ENCODE measurements at places on chromosomes 4 and X.

DNA sequence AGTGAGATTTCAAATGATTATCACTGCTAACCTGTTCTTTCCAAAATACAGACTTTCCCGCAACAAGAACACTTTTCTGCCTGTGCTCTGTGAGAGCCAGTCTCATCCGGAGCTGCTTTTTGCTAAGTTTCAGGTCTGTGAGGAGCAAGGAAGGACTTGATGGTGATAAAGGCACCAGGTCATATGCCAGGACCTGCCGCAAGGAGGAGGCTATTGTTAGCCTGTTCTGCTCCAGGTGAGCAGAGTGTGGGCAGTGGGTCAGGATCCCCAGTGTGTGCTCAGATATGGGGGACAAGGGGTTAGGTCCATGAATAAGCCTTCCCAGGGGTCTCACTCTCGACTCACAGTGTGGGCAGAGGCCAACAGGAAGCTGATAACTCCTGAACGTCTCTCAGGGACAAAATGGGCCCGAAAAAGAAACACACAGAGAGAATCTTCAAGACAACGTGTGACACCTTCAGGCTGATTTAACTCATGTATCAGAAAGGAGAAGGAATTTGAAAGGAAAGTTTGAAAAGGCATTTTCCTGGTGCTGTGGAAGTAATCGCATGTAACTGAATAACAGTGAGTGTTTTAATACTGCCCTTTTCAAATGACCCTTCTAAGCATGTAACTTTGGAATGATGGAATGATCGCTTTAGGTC is 57.7 kb upstream of the PDLIM3 start:
- no peak overlapping the region for H3K4me3 ChIP-seq
- H3K27me3 ChIP-seq = no peaks in the 10 kb centered on the region
- H3K36me3 ChIP-seq = no peaks in the 10 kb centered on the region
- H3K27ac ChIP-seq = peak overlapping the region; percentile 62
- peaks cover 17% of the 10 kb centered on the region for H3K4me1 ChIP-seq

GRCh38 chrX:155857561-155857960 is 23.6 kb upstream of the VAMP7 start:
- no peaks in the 10 kb centered on the region for H3K27me3 ChIP-seq

- no peaks in the 10 kb centered on the region for H3K4me1 ChIP-seq
- no peaks in the 10 kb centered on the region for H3K36me3 ChIP-seq
- no peaks in the 10 kb centered on the region for H3K27me3 ChIP-seq
- no peak overlapping the region for H3K4me3 ChIP-seq
These were observed 8.8 kb downstream of the DDX53 start for GRCh38 chrX:23008431-23009099.

DNA sequence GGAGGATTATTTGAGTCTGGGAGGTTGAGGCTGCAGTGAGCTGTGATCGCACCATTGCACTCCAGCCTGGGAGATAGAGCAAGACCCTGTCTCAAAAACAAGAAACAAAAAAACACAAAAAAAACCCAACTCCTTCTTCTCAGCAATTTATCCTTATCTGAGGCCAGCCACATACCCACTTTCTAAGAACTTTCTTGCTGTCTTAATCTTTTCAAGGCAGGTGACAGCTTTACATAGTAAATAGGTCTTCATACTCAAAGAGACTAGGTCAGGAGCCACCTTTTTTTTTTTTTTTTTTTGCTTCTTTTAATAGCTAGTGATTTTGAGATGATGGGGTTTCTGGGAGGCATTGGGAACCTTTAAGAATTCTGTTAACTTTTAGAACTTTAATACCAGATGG is 26.1 kb upstream of the ZCCHC13 start:
- H3K36me3 ChIP-seq = peaks cover 53% of the 10 kb centered on the region
- no peak overlapping the region for H3K27ac ChIP-seq
- no peak for DNase-seq
- no peak overlapping the region for H3K4me3 ChIP-seq
- no peaks in the 10 kb centered on the region for H3K4me1 ChIP-seq

- H3K4me3 ChIP-seq = no peak overlapping the region
- DNase-seq = no peak
- H3K27ac ChIP-seq = no peak overlapping the region
- no peaks in the 10 kb centered on the region for H3K4me1 ChIP-seq
These were observed 126.8 kb downstream of the NAA11 start for GRCh38 chr4:79198951-79199587.

- H3K27me3 ChIP-seq = no peaks in the 10 kb centered on the region
- H3K36me3 ChIP-seq = no peaks in the 10 kb centered on the region
- no peak for DNase-seq
These were observed 21.0 kb upstream of the ANXA5 start for GRCh38 chr4:121717680-121718237.

- H3K4me3 ChIP-seq = peak within 1 kb of the TSS; percentile 57
- H3K27ac ChIP-seq = no peak within 1 kb of the TSS
- H3K27me3 ChIP-seq = no peaks in the 10 kb centered on the region
These were observed at the start of gene SHROOM2 for GRCh38 chrX:9785944-9786797. Gene SHROOM2, plus strand, starts transcription at chrX:9786429. Its CDS starts 117 bp downstream, at chrX:9786546.

DNA sequence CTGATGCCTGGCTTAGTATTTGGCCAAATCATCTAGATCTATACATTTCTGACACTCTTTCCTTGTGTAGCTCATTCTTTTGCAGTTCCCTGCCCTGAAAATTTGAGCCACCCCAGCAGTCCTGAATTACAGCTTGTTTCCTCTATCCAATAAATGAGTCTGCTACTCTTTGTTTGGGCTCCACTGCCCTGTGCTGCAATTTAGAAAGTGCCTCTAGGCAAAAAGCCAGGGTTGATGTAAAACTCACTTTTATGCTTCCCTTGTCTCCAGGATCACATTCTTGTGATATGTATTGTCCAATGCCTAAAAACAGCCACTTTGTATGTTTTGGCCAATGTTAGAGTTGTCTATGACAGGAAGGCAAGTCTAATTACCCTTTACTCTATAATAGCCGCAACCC is 101.7 kb upstream of the MAP3K15 start:
- H3K4me1 ChIP-seq = no peaks in the 10 kb centered on the region
- no peak overlapping the region for H3K4me3 ChIP-seq
- no peaks in the 10 kb centered on the region for H3K36me3 ChIP-seq
- DNase-seq = no peak
- no peaks in the 10 kb centered on the region for H3K27me3 ChIP-seq
- H3K27ac ChIP-seq = no peak overlapping the region

GRCh38 chrX:70422851-70423341 is at the start of gene GDPD2:
Gene GDPD2, plus strand, starts transcription at chrX:70423314. Its CDS starts 1,671 bp downstream, at chrX:70424985.
- no peak for DNase-seq
- no peaks in the 10 kb centered on the region for H3K27me3 ChIP-seq
- no peak within 1 kb of the TSS for H3K4me3 ChIP-seq
- no peaks in the 10 kb centered on the region for H3K36me3 ChIP-seq
- H3K27ac ChIP-seq = no peak within 1 kb of the TSS

- no peaks in the 10 kb centered on the region for H3K36me3 ChIP-seq
- DNase-seq = no peak
- no peak overlapping the region for H3K4me3 ChIP-seq
- H3K27me3 ChIP-seq = no peaks in the 10 kb centered on the region
- no peak overlapping the region for H3K27ac ChIP-seq
- H3K4me1 ChIP-seq = no peaks in the 10 kb centered on the region
These were observed 54.1 kb downstream of the XAGE2 start for GRCh38 chrX:52422884-52423283.

DNA sequence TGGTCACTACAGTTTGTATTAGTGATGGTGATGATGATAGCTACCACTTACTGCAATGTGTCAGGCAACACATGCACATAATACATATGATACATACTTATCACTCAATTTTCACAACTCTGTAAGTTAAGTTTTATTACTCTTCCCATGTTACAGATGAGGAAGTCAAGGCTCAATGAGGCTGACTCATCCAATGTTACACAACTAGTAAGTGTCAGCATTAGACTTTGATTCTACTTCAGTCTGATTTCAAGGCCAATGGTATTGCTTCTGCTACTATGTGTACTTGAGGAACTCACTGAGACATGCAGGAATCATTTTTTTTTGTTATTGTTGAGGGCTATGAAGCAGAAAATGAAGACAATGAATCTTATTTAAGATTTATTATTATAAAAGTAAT is 96.4 kb upstream of the TRPC5OS start:
- no peak overlapping the region for H3K27ac ChIP-seq
- no peaks in the 10 kb centered on the region for H3K36me3 ChIP-seq
- H3K4me3 ChIP-seq = no peak overlapping the region
- no peak for DNase-seq
- H3K27me3 ChIP-seq = no peaks in the 10 kb centered on the region
- H3K4me1 ChIP-seq = no peaks in the 10 kb centered on the region

DNA sequence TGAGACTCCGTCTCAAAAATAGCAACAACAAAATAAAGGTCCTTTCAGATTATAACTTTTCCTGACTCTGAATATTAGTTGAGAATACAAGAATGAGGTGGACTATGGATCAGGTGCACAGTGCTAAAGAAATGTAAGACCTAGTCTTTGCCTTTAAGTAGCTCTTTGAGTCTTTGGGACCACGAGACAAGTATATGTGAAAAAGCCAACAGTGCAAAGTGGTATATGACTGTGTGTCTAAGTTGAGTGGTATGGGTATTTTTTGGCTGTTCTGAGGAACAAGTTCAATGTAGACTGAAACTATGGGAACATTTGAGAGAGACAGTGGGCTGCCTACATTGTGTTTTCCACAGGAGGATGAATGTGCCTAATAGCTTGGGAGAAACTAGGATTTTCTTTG is 2.8 kb downstream of the GAB1 start:
- no peaks in the 10 kb centered on the region for H3K36me3 ChIP-seq
- H3K27ac ChIP-seq = peak overlapping the region; percentile 98
- H3K27me3 ChIP-seq = no peaks in the 10 kb centered on the region

- no peaks in the 10 kb centered on the region for H3K27me3 ChIP-seq
- H3K36me3 ChIP-seq = no peaks in the 10 kb centered on the region
- no peaks in the 10 kb centered on the region for H3K4me1 ChIP-seq
- peak overlapping the region; percentile 91 for H3K27ac ChIP-seq
These were observed 723 bp downstream of the WDFY3 start for GRCh38 chr4:84965553-84966381.

GRCh38 chr4:177517862-177518261 is 75.6 kb upstream of the AGA start:
- H3K27ac ChIP-seq = no peak overlapping the region
- no peaks in the 10 kb centered on the region for H3K4me1 ChIP-seq
- H3K36me3 ChIP-seq = no peaks in the 10 kb centered on the region
- DNase-seq = no peak

- H3K4me1 ChIP-seq = no peaks in the 10 kb centered on the region
- no peaks in the 10 kb centered on the region for H3K27me3 ChIP-seq
- no peak for DNase-seq
- H3K4me3 ChIP-seq = no peak overlapping the region
These were observed 64.1 kb downstream of the TMA16 start for GRCh38 chr4:163558539-163559044.

DNA sequence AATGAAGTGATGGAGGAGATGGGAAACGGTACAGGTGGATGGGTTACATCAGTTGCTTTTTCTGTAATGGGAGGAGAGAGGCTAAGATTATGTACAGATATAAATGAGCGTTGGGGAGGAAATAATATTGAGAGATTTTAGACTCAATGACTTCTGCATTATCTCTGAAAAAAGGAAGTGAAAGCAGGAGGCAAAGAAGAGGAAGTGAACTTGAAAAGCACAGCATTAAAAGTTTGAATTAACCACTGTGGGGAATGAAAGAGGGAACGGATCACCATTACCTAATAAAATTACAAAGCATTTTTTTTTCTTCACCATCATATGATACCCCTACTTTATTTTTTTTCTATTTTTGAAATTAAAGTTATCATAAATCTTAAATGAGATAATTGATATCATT is 1025.5 kb downstream of the RPA4 start:
- H3K36me3 ChIP-seq = no peaks in the 10 kb centered on the region
- no peak for DNase-seq
- H3K4me1 ChIP-seq = no peaks in the 10 kb centered on the region
- no peak overlapping the region for H3K4me3 ChIP-seq
- no peak overlapping the region for H3K27ac ChIP-seq
- H3K27me3 ChIP-seq = no peaks in the 10 kb centered on the region

DNA sequence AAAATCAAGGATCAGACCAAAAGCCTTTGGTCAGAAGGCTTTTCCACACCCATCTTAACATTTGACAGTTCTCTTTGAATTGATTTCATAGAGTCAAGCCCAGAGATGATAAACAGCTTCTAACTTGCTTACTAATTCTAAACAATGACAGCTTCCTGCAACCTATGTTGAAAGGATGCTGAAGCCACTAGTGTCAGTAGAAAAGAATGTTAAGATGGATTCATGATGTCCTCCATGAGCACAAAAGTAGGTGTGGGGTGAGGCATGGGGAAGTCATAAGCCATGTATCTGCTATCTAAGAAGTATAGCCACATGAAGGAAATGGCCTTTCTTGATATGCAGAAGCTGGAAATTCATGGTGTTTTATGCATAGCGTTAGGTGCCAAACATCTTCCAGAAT is 269.3 kb downstream of the DHX15 start:
- H3K27me3 ChIP-seq = no peaks in the 10 kb centered on the region
- H3K4me3 ChIP-seq = no peak overlapping the region
- no peak overlapping the region for H3K27ac ChIP-seq
- no peak for DNase-seq
- no peaks in the 10 kb centered on the region for H3K4me1 ChIP-seq

DNA sequence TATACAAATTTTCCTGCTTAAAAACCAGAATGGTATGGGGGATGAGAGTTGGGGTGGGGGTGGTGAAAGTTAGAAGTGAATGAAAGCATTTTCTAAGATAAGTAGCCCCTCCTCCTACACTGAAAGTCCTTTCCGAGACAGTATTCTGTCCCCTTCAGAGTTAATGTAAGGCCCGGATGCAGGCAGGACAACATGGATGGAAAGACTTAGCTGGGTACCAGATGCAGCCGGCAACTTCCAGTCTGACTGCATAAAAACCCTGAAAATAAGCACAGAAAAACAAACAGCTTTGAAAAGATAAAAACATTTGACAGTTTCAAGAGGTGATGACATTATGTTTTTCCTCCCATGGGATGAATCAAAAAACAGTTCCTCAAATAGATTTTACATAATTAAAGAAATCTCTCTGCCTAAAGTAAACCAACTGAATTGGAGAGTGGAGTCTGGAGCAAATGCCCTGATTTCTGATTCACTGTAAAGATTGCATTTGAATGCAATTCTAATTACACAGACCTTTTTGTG is 196.3 kb downstream of the GPAT3 start:
- H3K4me3 ChIP-seq = no peak overlapping the region
- H3K36me3 ChIP-seq = no peaks in the 10 kb centered on the region
- no peak for DNase-seq
- no peaks in the 10 kb centered on the region for H3K27me3 ChIP-seq

GRCh38 chr4:169051761-169052593 is 41.9 kb upstream of the CBR4 start:
- H3K4me3 ChIP-seq = no peak overlapping the region
- no peak overlapping the region for H3K27ac ChIP-seq
- no peaks in the 10 kb centered on the region for H3K4me1 ChIP-seq

Measured in ascending aorta (tissue), 2 donors.